ENCODE measurements at places on chromosomes 7 and 10.
A peak's percentile ranks its signal among the peaks of the same experiment; 100 is the strongest.

DNA sequence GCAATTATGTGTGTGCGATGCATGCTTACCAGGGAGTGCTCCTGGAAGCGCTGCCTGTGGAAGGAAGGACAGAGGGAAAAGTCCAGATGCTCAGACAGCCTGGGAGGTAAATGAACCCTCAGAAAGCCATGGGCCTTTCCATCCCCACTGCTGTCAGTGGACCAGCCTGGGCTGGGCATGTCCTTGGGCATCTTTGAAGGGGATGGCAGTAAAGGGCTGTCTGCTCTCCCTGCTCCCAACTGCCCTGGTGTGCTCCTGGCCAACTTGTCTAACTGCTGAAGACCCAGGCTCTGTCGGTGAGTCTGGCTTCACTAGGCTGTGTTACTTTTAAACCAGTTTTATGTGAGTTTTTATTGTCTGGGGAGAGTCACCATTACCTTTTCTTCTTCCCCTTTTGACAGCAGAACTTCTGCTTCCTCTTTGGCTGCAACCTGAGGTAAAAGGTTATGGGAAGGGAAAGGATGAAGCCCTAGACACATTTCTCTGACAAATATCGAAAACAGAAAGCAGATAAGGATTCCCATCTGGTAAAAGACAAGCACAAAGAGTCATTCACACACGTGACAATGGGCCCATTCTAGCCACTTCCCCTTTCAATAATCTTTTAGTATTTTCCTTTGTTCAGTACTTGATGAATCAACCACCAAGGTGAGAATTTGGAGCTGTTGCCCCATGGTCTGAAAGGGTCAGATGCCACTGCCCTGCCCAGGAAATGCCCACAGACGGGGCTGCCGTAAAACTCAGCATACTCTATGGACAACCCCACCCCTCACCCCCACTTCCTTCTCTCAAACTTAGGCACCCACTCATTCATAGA, 27.6 kb upstream of the PIK3AP1 start:
- DNase-seq, result no peak

DNA sequence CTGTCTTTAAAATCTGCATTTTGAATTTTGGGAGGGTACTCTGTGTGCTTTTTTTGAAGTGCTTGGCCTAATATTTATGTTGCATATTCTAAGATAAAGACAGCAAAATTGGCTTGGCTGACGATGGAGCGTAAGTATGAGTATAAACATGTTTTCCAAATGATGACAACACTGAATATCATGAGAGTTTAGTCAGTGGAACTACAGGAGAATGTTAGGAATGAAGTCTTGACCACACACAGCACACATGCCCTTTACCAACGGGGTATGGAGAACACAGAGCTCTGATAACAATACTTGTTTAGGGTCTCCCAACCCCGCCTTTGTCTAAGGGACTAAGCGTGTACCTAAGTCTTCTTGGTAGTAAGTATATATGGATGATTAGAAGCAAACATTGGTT, 253.9 kb upstream of the FZD8 start:
- DNase-seq, result no peak

DNA sequence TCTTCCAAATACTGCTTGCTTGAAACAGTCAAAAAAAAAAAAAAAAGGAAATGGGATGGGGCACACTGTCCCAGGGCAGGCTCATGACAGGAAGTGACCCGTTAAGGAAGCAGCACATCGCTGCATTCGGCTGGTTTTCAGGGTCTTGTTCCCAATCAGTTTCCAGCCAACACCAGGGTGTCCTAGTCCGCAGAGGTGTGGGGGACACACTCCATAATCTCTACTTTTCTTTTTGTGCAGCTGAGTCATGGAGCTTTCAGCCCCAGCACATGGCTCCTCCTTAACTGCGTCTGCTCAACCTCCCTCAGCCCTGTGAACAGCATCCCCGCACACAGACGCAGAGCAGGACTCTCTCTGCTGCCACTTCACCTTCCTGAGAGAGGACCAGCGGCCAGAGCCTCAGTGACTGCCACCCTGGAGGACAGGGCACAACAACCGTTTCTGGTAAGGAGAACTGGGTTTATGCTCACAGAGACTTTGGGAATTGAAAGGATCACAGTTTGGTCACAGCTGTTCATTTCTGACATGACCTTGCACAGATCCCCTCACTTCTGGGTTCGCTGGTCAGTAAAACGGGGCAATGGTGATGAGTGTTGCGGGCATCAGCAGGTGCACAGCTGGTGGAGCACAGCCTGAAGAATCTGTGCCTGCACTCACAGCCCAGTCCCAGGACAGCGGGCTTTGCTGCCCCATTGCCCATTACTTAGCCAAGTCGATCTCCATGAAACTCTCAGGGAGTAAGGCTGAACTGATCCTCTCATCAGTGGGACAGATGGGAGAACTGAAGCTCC, at the start of gene GIMAP5:
TSS of gene GIMAP5 (plus strand) at position 154 of the 791 bp plus-strand sequence. CDS start 3,467 bp downstream, outside the sequence.
- peak; percentile 80 for DNase-seq

GRCh38 chr7:117741962-117742361, 131.3 kb downstream of the CTTNBP2 start:
- no peak for DNase-seq

DNA sequence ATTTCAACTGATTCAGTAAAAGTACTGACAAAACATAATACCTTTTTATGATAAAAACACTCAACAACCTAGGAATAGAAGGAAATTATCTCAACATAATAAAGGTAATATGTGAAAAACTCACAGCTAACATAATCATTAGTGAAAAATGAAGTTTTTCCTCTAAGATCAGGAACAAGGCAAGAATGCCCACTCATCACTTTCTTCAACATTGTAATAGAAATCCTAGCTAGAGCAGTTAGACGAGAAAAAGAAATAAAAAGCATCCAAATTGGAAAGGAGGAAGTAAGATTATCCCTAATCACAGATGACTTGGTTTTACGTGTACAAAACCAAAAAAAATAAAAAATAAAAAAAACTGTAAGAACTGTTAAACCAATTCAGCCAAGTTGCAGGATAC, 58.6 kb downstream of the R3HCC1L start:
- DNase-seq, result no peak

DNA sequence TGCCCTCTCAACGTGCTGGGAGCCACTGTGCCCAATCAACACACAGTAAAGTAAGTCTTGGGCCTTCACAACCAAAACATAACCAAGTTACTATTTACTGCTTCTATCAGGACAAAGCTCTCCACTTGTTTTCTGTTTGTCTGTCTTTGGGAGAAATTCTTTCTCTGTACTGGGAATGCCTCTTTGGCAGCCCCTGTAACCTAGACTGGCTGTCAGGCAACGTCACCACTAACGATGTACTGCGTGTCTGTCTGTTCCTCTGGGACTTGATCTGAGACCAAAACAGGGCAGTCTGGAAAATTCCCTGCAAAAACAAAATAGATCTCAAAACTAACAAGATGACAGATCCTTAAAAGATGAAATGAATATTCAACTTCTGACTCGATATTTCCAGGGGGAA, 113.0 kb downstream of the SMURF1 start:
- DNase-seq, result no peak

- no peak for DNase-seq
Observed at GRCh38 chr7:133480868-133481267, 228.0 kb downstream of the EXOC4 start.

- no peak for DNase-seq
Observed at GRCh38 chr7:82017334-82017943, 247.6 kb upstream of the HGF start.

Data from CD4-positive, alpha-beta T cell treated with Interleukin-6 at 100 ng/mL for 8 hours (primary cell).